ENCODE measurements at places on chromosomes 6 and 20.

- DNase-seq = no peak
Observed at GRCh38 chr6:55014321-55015088, 159.8 kb upstream of the HCRTR2 start.

GRCh38 chr6:124546601-124547000 is 415.6 kb upstream of the RNF217 start:
- no peak for DNase-seq

DNA sequence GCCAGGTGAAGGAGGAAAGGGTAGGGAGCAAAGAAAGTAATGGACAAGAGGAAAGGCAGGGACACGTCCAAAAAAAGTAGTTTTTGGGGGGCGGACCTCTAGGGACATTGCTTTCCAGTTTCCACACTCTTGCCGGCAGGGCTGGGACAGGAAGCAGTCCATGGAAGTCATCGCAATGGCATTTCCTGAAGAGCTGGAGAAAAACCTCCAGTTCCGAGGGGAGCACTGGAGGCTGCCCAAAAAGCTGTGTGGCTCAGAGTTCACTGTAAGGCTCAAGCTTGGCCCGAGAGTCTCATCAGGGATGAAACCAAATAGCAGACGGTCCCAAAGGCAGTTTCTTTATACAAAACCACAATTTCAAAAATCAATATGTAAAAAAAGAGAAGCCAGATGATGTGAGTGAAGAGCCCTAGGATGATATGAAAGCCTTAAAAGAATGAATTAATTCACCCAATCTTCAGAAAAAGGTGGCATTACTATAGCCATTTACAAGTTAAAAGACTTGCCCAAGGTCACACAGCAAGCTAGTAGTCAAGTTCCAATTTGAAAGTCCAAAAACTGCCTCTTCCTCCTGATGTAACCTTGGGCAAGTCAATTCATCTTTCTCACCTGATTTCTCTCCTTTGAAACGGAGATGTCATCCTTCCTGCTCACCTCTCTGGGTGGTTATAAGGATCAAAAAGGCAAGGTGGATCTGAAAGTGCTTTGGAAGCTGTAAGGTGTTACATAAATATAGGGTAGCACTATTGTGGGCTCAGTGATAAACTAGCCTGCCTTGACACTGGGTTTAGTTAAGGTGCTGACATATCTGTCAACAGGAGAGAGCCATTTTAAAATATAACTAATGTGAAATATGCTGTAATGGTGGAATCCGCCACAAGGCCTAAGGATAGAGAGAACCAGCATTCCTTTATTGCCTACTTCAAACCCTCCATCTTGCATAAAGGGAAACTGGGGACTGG is 9.1 kb downstream of the BCL2L1 start:
- DNase-seq = peak; percentile 81

DNA sequence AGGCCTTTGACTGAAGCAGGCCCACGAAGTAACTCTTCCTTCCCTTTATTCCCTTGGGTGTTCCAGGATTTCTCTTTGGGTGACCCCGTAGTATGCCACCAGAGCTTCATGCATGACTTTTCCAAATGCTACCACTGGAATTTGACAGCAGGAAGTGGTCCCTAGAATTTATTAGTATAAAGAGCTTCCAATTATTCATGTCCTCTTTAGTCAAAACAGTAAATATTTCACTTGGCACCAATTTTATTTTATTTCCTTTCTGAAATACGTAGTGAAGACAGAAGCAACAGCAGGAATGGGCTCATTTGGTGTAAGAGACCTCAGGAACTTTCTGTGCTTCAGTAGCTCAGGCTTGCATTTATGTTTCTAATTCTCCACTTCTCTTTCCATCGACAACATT is 151.3 kb downstream of the LCA5 start:
- no peak for DNase-seq

DNA sequence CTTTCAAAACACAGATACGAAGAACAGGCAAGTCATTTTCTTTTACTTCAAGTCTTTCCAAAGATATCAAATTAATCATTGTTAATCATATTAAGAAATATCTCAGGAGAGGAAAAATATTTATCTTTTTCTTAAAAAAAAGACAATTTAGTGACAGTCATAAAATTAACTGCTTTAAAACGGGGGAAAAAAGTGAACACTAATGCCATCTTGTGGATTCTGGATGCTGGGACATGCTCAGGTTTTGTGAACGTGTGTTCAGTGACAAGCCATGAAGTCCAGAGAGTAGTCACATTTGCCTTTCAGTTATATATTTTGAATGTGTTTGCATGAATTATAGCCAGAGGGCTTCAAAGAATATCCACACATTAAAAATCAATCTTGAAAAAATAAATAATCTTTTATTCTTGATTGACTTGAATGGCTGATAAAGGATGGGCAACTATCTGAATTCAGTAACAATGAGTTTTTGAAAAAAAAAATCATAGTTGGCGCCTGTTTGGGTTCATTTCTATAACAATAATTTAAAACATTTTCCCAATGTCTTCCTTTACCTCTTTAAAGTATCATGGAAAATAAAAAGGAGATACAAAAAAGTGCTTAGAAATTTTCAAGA is 74.7 kb upstream of the NOX3 start:
- DNase-seq = no peak

GRCh38 chr20:17969884-17970409 is 1.1 kb downstream of the MGME1 start:
- no peak for DNase-seq
